WERI-Rb-1 (cell line): ENCODE measurements at places on chromosomes 3 and 15.
A peak's percentile ranks its signal among the peaks of the same experiment; 100 is the strongest.

DNA sequence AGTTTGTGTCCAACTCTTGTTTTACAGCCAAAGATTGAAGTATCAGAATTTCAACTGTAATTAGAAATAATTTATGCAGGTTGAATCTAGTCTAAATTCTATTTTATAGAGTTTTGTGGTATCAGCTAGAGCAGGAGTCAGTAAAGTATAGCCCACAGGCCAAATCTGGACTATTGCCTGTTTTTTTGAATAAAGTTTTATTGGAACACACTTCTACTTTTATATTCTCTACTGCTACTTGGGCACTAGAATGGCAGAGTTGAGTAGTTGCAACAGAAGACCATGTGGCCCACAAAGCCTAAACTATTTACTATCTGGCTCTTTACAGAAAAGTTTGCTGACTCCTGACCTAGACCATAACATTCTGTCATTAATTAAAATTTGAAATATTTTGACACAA is 36.3 kb downstream of the TFG start:
- DNase-seq: no peak

- no peak for DNase-seq
Measured at GRCh38 chr3:23111797-23112196, 91.3 kb upstream of the UBE2E2 start.

- DNase-seq: no peak
Measured at GRCh38 chr3:17985658-17986347, 243.4 kb upstream of the TBC1D5 start.

GRCh38 chr3:72338082-72338941 is 509.9 kb downstream of the SHQ1 start:
- DNase-seq: no peak

DNA sequence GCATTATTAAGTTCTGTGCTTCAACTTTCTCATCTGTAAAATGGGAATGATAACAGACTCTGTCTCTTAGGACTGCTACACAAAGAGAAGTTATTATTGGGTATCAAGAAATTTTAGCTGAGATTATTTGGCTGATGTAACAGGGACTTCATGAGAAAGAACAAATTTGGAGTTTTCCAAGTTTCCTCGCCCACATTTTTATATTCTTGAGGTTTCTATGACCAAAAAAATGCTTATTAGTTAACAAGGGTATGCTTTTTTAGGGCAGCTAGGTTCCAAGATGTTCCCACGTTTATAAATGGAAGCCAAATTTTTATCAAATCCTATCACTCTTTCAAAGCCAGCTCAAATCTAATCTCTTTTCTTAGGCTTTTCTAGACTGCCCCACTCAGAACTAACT is 50.6 kb upstream of the C3orf80 start:
- no peak for DNase-seq

DNA sequence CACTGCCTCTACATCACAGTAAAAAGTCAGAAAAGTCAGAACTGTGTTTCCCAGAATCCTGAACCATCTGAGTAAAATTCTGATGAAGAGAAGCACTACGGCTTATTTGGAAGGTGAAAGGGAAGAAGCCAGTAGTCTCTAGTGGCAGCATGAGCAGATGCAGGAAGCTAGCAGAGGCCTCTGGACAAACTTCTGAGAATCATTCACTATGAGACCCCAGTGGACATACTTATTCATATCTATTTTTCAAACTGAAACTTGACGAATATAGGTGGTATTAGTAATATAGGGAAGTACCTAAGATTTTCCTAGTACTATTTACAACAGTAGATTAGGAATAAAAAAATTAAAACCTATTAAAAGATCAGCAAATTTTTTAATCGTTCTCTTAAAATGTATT is 272.8 kb upstream of the TTC14 start:
- DNase-seq: no peak

DNA sequence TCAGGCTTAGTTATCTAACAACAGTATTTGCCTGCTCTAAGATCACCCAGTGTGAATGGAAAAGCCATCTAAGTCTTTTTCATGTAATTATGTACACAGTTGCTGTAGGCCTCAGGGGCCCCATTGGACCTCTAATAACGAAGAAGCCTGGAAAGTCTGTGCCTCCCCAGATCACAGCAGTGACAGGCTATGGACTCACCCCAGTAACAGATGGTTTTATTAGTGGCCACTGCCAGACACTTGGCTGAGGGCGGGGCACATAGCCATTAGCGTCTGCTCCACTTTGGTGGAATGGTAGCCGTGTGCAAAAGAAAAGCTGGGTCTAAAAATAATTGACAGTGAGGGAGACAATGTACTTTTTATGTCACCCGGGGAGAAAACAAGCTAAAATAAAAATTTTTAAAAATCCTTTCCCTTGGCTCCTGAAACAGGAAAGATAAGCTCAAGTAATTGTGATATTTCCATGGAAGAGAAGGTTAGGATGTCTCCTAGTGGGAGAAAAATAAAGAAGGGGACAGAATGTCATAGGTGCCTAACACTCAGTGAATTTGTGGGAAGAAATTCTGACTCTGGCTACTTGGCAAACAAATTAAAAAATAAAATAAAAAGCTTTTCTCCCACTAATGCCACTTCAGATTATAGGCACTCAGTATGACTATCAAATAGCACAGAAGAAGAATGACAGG is 44.3 kb upstream of the ZNF385D start:
- peak; percentile 92 for DNase-seq

- DNase-seq: no peak
Measured at GRCh38 chr15:91866971-91867372, 13.5 kb downstream of the SLCO3A1 start.

GRCh38 chr15:93138681-93139250 is 49.8 kb upstream of the RGMA start:
- no peak for DNase-seq

DNA sequence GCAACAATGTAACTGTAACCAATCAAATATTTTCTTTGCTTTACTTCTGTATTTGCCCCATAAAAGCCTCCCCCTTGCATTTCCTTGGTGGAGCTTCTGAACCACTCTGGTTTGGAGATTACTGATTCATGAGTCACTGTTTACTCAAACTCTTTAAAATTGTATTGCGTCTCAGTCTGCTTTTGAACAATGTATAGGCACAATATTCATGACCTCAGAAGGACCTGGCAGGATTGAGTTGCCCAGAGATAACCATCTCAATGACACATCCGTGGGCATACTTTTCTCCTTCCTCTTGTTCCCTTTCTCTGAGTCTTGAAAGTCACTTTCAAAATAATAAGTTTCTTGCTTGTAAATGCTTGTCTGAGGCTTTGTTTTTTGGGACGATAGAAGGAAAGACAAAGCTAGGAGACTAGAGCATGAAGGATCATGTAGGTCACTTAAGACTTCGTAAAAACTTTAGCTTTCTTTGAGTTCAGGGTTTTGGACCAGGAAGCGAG is 57.1 kb upstream of the POU1F1 start:
- no peak for DNase-seq

DNA sequence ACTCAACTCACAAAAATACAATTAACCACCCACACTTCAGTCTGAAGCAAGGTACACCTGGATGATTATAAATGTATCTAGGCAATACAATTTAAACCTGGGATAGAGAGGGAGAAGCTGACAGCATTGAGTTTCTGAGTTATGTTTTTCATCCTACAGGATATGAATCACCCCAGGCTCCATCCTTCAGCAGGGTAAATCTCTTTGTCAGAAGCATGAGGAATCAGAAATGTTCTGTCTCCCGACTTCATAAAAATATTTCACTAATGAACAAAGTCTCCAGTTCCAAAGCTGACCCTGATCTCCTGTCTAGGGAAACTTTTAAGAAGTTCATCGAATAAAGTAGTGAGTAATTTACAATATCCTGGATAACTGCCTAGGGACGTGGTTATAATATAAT is 25.5 kb upstream of the FRMD4B start:
- no peak for DNase-seq

- no peak for DNase-seq
Measured at GRCh38 chr15:58148633-58149445, 10.7 kb downstream of the AQP9 start.

- no peak for DNase-seq
Measured at GRCh38 chr3:182325213-182325950, 467.9 kb upstream of the ATP11B start.
